Activated CD4-positive, alpha-beta T cell treated with anti-CD3 and anti-CD28 coated beads, Interleukin-2, amount 50 U/mL, for 1 hour (primary cell): ENCODE measurements at places on chromosomes 12 and 14.

DNA sequence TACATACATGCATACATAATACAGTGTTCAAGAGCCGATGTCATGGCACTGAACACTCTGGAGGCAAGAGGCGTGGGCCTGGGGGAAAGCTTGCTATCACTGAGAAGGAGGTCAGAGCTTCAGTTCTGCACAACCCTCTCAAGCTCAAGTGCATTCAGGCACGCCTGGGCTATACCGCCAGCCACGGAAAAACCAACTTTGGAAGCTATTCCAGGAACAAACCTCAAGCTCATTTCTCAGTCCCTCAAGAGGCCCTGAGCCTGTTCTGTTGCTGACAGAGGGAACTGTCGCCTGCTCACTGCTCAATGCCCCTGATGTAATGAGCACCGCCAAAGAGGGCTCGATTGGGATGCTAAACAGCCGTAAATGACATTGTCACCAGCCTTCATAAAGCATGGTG lies 9.2 kb downstream of the NOS1 start:
- DNase-seq, result no peak

DNA sequence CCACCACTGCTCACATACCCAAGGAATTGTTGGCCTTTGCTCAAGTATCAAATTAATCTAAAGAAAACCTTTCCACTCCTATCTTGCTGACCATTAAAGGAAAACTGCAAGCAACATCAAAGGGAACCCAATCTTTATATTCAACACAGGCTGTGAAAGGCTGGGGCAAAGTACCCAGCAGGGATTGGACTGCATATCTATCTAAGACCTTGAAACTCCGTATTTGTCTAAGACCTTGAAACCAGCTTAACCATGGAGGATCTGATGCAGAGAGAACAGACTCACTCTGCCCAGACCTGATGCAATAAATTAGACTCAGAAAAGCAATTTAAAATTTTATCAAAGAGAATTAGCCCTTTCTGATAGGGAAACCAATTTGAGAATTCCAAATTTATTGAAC lies 102.2 kb downstream of the DIO2 start:
- DNase-seq, result no peak

DNA sequence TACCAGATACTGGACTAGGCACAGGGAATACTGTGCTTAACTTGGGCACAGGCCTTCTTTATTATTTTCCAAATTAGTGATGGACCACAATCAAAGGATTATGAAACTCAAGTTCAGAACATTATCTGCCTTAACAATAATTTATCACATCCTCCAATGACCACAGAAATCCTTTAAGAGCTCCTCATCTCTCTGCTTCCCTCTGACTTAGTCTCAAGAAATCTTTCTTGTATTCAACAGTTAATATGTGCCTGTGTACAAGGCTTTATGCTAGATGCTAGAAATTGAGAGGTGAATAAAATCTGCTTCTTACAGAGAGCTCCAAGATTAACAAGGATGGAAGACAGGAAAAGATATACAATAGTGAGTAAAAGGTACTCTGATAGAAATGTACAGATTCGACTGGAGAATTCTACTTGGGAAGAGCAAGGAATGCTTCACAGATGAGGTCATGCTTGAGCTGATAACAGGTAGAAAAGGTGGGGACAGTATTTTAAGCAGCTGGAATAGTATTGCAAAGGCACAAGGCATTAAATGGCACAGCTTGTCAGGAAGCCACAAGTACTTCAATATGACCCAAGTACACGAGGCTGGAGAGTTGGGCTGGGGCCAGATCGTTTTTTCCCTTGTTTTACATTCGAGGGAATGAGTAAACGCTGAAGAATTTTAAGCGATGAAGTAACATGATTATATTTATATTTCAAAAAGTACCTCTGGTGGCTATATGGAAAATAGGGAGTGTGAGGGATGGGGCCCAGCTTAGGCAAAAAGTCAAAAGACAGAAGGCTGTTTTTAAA lies 55.1 kb upstream of the ARID2 start:
- no peak for DNase-seq

- no peak for DNase-seq
Measured at GRCh38 chr14:33287189-33287588, 348.5 kb downstream of the NPAS3 start.

DNA sequence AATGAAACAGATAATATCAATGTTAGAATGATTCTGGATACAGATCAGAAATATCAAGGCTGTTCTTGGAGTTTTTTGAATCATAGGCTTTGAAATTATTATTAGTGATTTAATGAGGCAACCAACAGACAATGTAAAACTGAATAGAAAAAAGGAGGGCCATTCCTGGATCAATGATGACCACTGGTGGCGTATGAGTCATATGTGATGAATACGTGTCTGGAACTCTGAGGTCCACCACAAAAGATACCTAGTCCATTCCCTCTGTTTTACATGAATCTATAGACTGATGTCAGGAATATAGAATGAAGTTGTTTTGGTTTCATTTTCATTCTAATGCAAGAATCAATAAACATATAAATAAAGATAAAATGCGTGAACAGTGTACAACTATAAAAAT lies 78.3 kb upstream of the RTL1 start:
- no peak for DNase-seq

GRCh38 chr12:24795699-24796347 lies 153.1 kb downstream of the BCAT1 start:
- DNase-seq, result no peak

GRCh38 chr12:124660851-124661250 lies 93.4 kb upstream of the NCOR2 start:
- DNase-seq, result no peak

GRCh38 chr14:58265401-58265800 lies 20.8 kb downstream of the PSMA3 start:
- no peak for DNase-seq

- no peak for DNase-seq
Measured at GRCh38 chr12:52945389-52946232, 3.3 kb upstream of the KRT18 start.

DNA sequence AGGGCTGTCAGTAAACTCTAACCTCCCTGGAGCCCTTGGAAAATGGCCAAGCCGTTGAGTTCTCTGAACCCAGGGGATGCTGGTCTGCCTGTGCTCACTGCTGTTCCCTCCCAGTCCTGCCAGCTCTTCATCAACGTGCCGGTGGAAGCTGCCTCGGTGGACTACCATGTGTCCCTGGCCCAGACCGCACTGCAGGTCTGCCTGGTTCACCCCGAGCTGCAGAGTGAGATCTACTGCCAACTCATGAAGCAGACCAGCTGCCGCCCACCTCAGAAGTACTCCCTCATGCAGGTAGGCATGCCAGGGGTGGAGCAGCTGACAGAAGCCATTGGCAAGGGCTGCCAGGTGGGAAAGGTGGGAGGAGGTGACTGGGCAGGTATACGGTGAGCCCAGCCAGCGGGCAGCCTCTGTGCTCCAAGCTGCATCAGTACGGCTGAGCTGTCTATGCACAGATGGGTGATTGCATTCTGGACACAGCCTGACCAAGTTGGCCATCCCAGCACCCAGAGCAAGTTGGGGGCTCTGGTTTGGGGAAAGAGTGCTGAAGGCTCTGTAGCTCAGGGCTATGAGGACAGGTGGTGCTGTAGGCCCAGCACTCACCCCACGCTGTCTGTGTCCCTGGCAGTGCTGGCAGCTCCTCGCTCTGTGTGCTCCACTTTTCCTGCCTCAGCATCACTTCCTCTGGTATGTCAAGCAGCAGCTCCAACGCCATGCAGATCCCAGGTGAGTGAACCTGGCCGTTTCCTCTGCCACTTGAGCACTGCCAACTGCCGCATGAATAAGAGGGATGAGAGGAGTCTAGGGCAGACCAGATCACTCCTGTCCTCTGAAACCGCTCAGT lies 21.9 kb downstream of the PIGH start:
- no peak for DNase-seq

- DNase-seq, result no peak
Measured at GRCh38 chr12:16619537-16619936, 13.6 kb upstream of the LMO3 start.

DNA sequence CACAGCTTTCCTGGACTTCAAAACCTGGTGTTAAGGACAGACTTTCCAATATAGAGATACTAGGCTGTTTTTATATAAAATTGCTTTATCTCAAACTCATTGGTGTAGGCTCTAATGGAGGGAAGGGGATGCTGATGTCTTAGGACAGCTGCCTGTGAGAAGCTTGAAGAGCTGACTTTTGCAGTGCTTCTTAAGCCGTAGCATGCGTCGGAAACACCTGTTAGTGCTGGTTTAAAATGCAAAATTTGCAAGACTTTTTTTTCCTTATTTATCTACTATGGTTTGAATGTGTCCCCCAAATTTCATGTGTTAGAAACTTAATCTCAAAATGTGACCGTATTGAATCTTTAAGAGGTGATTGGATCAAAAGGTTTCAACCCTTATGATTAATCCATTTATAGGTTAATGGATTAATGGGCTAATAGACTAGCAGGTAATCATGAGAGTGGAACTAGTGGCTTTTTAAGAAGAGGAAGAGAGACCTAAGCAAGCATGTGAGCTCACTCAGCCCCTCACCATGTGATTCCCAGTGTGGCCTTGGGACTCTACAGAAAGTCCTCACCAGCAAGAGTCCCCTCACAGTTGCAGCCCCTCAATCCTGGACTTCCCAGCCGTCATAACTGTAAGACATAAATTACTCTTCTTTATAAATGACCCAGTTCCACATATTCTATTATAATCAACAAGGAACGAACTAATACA lies 60.9 kb upstream of the FUT8 start:
- DNase-seq, result no peak

- DNase-seq, result no peak
Measured at GRCh38 chr12:105961821-105962671, 176.7 kb downstream of the NUAK1 start.
